ENCODE measurements at places on chromosomes 4 and X. TPM values are rescaled to one million over a fixed set of nuclear protein-coding genes. Genes with fewer than 3 reads are reported as not detected.
A peak's percentile ranks its signal among the peaks of the same experiment; 100 is the strongest.

GRCh38 chr4:141356321-141356962, 135.7 kb downstream of the ZNF330 start:
- peaks cover 6% of the 10 kb centered on the region for H3K36me3 ChIP-seq
- no peak overlapping the region for H3K27ac ChIP-seq
- H3K27me3 ChIP-seq: no peaks in the 10 kb centered on the region
- H3K4me3 ChIP-seq: no peak overlapping the region
- DNase-seq: no peak
- H3K4me1 ChIP-seq: no peaks in the 10 kb centered on the region

DNA sequence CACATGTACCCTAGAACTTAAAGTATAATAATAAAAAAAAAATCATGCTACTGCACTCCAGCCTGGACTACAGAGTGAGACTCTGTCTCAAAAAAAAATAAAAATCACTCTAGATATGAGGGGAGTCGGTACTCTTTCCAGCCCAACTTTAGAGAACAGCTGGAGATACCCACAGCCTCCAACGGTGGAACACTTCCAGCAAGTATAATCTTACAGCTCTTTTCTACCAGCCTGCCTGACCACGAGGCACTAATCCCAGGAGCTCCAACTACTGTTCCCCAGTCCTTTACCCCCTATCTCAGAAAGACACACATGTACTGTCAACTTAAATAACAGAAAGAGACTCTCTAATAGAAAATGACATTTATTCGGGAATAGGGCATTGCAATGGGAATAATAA, 46.8 kb downstream of the STEEP1 start:
- no peak for DNase-seq
- no peak overlapping the region for H3K4me3 ChIP-seq
- H3K27me3 ChIP-seq: no peaks in the 10 kb centered on the region
- H3K27ac ChIP-seq: no peak overlapping the region
- H3K36me3 ChIP-seq: no peaks in the 10 kb centered on the region

GRCh38 chr4:36168127-36168878, 76.0 kb downstream of the ARAP2 start:
- no peak for DNase-seq
- no peaks in the 10 kb centered on the region for H3K27me3 ChIP-seq
- peaks cover 18% of the 10 kb centered on the region for H3K4me1 ChIP-seq
- peak overlapping the region; percentile 27 for H3K4me3 ChIP-seq
- H3K36me3 ChIP-seq: peaks cover 10% of the 10 kb centered on the region

ARX gene
- not detected for total RNA-seq

CFI gene
- total RNA-seq: not detected

DNA sequence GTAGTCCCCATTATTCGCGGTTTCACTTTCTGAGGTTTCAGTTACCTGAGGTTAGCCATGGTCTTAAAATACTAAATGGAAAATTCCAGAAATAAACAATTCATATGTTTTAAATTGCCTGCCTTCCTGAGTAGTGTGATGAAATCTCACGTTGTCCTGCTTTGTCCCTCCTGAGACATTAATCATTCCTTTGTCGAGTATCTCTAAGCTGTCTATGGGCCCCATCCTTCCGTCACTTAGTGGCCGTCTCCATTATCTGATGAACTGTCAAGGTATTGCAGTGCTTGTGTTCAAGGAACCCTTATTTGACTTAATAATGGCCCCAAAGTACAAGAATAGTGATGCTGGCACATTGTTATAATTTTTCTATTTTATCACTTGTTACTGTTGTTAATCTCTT, 94.8 kb downstream of the ADGRL3 start:
- H3K27ac ChIP-seq: no peak overlapping the region
- DNase-seq: no peak
- H3K36me3 ChIP-seq: no peaks in the 10 kb centered on the region
- H3K27me3 ChIP-seq: no peaks in the 10 kb centered on the region

GRCh38 chr4:7356667-7357310, 77.9 kb downstream of the PSAPL1 start:
- H3K27me3 ChIP-seq: peaks cover 5% of the 10 kb centered on the region
- no peak for DNase-seq
- no peaks in the 10 kb centered on the region for H3K4me1 ChIP-seq

GRCh38 chrX:37816766-37817165, 30.6 kb downstream of the DYNLT3 start:
- peaks cover 6% of the 10 kb centered on the region for H3K4me1 ChIP-seq
- H3K27me3 ChIP-seq: no peaks in the 10 kb centered on the region
- H3K36me3 ChIP-seq: no peaks in the 10 kb centered on the region
- H3K27ac ChIP-seq: no peak overlapping the region

ENPEP gene
- total RNA-seq: 0.05 TPM
